ENCODE measurements at places on chromosomes 4 and X. TPM values are rescaled to one million over a fixed set of nuclear protein-coding genes. Genes with fewer than 3 reads are reported as not detected.

Gene CCDC110
- total RNA-seq, result not detected

Gene TXK
- total RNA-seq, result 53.2 TPM

Gene PLS3
- total RNA-seq, result 1.0 TPM

Gene ASMT
- total RNA-seq, result 0.52 TPM

Gene IGSF1
- total RNA-seq, result not detected

Gene DDIT4L
- total RNA-seq, result not detected

Gene FGG
- total RNA-seq, result not detected

Gene SLC6A14
- not detected for total RNA-seq

Gene DRP2
- 0.10 TPM for total RNA-seq

Gene SLC4A4
- total RNA-seq, result 0.52 TPM

Gene DIAPH2
- total RNA-seq, result 18.3 TPM

Gene NPNT
- total RNA-seq, result not detected

Gene TMEM175
- 43.6 TPM for total RNA-seq

Gene GLRB
- total RNA-seq, result not detected

Gene CORIN
- total RNA-seq, result 0.26 TPM

Gene PLP1
- total RNA-seq, result not detected

Gene AFF2
- total RNA-seq, result 0.90 TPM

Gene DMD
- total RNA-seq, result 0.32 TPM

Gene AKAP4
- total RNA-seq, result not detected

Gene FSTL5
- not detected for total RNA-seq

Gene VCX
- total RNA-seq, result not detected

Gene FGF2
- total RNA-seq, result 0.31 TPM

Gene MRPL1
- 19.0 TPM for total RNA-seq

Gene MECP2
- 148 TPM for total RNA-seq

Gene OSTC
- total RNA-seq, result 36.6 TPM

Gene PAGE2
- not detected for total RNA-seq

Gene ADGRA3
- total RNA-seq, result 0.35 TPM

Gene ATP1B4
- not detected for total RNA-seq

Gene P2RY8
- total RNA-seq, result 131 TPM

Gene PLK4
- total RNA-seq, result 6.1 TPM

Gene CTAG2
- total RNA-seq, result not detected

Gene GPRIN3
- total RNA-seq, result 89.7 TPM

Gene MAGEB10
- total RNA-seq, result not detected

Gene RGN
- not detected for total RNA-seq

Gene NEK1
- total RNA-seq, result 13.5 TPM

Gene TECRL
- not detected for total RNA-seq

Gene JCHAIN
- 2.8 TPM for total RNA-seq

Gene NXF2
- not detected for total RNA-seq

Gene CCDC149
- total RNA-seq, result 0.16 TPM

Gene SSX4B
- total RNA-seq, result not detected

Gene STK26
- total RNA-seq, result 34.3 TPM

Gene MAGEA4
- not detected for total RNA-seq

Gene KLB
- not detected for total RNA-seq

Gene HTN3
- total RNA-seq, result not detected

Gene TRPC3
- total RNA-seq, result not detected

Data from T-helper 17 cell (primary cell).